Activated CD8-positive, alpha-beta memory T cell treated with anti-CD3 and anti-CD28 coated beads, Interleukin-2, amount 50 U/mL, for 4 hours (primary cell): ENCODE measurements at places on chromosomes 5 and 9.

GRCh38 chr9:75033791-75034473, 5.8 kb upstream of the CARNMT1 start:
- no peak for DNase-seq

- no peak for DNase-seq
These were observed 265.1 kb upstream of the MVB12B start for GRCh38 chr9:126061575-126061974.

- peak; percentile 60 for DNase-seq
These were observed 17.7 kb downstream of the RALGDS start for GRCh38 chr9:133103183-133103986.

DNA sequence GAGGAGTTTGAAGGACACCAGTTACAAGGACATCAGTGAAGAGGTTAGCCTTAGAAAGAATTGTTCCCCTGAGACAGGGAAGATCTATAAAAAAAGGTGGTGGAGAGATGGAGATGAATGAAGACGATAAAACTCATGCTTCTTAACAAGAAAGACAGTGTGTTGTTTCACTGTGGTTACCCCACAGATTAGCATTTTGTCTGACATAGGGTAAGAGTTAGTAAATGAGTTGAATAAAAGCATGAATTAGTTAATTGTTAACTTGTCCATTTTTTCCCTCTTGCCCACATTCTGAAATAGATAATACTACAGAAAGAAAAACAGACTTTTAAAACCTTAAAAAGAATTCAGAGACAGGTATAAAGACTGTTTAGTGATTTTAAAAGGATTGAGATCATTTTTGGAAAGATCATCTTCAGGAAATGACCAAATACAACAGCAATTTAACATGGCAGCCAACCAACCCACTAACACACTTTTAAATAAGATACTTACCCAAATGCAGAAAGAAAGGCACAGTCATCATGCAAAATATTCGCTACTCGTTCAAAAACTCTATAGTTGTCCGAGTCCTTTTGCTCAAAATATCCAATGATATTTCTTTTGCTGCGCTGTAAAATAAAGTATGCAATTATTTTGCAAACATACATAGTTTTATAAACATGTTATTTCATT, 78.5 kb downstream of the ERP44 start:
- no peak for DNase-seq

DNA sequence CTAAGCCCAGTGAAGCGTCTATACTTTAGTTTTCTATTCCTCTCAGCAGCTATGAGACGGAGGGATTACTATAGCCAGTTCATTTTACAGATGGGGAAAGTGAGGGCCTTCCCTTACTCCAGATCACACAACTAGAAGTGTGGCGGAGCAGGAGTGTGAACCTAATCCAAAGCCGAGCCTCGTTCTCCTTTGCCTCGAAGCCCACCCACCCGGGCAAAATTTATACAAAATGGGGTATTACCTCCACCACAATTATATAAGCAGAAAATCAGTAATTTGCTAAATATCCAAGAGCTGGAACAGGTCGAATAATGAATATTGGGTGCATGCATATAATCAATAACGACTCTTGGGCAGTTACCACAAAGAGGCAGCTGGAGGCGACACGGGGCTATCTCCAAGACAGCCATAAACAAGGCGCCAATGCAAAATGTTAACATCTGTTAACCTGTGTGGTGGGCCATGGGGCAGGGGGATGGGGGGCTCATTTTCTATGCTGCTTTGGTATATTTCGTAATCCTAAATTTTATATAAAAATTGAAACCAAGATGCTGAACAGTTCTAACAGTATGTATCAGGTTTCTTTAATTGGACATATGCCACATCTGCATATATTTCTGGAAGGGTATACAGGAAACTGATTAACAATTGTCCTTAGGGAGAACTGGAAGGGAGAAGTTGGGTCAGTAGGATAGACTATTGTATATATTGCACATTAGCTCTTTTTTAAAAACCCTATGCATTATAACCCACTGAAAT, 1.2 kb upstream of the RNF44 start:
- no peak for DNase-seq

DNA sequence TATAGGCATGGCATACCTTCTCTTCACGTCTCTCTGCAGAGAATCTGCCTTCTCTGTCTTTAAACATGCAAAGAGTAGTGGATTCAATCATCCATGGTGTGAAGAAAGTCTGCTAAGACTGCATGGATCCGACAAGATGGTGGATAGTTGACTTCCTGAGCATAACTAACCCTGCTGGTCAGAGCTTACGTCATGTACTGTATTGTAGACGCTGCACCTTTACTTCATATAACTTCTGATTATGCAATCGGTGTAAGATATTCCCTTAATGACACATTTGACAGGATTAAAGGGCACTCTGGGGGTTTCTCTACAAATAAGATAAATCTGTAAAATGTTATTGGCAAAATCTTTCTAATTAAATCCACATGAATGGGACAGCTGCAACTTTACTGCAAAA, 240.3 kb upstream of the NREP start:
- DNase-seq, result no peak

GRCh38 chr5:43411495-43411894, 696 bp downstream of the CCL28 start:
- no peak for DNase-seq

GRCh38 chr5:51378448-51379330, 4.6 kb upstream of the ISL1 start:
- DNase-seq, result no peak

DNA sequence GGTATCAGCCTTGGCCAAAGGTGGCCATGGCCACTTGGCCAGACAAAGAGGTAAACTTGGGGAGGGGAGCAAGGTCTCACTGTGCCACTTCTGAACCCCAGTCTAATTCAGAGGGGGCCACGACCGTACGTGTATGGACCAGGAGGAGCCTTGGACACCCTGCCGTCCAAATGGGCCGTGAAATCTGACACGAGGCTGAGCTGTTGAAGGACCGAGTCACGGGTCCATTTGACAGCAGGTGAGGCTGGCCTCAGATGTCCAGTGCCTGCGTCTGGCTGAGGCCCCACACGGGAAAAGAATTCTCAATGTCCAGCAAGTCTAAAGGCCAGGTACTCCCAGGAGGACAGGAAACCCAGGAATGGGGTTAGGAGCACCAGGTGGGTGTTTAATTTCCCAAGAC, 17.7 kb downstream of the CMBL start:
- no peak for DNase-seq

- no peak for DNase-seq
These were observed 2.6 kb upstream of the ENC1 start for GRCh38 chr5:74643111-74643562.

DNA sequence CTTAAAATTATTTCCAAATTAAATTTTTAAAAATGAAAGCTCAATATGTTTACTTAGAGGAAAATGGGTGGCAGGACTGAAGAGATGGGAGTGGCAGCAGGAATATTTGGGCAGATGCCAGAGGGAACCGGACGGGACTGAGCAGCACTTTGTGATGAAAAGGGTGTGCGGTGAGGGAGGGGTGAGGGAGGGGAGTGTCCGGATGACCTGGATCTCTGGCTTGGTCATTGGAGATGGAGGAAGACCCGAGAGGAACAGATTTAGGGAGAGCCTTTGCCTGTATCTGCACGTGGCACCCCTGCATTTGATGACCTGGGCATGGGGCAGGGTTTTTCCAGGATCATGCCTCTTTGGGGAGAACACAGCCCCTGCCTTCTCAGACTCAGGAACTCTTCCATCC, 201.1 kb upstream of the MVB12B start:
- DNase-seq, result no peak

DNA sequence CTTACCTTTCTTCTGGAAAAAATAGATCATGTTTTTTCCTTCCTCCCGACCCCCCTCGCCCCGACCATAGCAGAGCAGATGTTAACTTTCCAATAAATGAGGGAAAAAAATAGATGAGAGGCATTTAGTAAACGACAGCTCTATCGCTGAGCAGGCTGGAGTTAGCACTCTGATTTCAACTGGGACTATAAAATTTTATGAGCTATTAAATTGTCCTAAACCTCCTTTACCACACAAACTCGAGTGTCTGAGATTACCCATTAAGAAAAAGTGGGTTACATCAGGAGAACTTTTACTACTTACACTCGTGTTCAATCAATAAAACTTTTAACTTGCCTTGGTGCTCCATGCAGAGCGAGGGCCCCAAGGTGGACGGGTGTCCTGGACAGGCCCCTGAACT, 59.8 kb upstream of the RNU6ATAC start:
- no peak for DNase-seq
